Stimulated activated CD4-positive, alpha-beta T cell treated with anti-CD3 and anti-CD28 coated beads, TNF-alpha, amount 100 ng/mL, for 1 hour (primary cell): ENCODE measurements at places on chromosomes 4 and X.

DNA sequence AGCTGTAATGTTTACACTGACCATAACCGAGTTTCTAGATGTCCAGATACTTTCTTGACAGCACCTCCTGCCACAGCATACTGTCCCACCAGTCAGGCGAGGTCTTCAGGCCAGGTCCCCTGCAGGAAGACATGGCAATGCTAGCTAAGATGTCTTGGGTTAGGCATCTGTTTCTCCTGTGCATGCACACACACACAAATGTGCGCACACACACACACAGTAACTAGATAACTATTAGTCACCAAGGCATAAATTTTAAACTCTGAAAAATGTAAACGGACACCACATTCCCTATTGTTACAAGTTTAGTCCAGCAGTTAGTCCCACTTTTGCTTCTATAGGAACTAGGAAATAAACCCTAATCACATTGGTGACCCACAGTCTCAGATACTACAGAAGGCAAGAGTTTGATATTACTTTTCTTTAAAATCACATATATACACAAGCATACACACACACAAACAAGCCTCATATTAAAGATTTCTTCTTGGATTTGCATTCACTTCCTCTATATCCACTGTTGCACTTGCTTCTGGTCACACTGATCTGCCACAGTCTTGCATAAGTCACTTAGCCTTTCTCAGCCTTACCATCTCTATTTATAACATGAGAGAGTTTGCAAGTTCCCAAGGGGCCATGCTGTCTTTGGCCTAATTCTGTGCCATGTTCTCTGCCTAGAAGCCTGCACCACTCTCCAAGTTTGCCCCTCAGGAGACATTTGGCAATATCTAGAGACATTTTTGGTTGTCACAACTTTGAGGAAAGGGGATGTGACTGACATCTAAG is 32.2 kb downstream of the IL21 start:
- DNase-seq: no peak

DNA sequence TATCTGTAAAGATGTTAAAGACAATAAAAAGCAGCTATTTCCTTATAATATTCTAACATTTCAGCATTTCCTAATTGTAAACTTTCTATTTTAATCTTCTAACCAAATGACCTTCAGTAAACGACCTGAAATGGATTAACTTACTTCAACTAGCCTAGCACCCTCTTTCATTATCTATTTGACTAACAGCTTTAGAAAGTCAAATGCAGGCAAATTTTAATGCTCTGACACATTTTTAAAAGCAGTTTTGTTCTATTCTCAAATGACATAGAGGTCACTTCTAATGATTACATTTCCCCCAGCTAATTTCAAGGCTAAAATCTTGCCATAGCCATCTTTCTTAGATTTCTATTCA is 41.9 kb downstream of the SLC7A11 start:
- no peak for DNase-seq

- no peak for DNase-seq
Observed at GRCh38 chrX:41779030-41779564, 55.1 kb downstream of the GPR82 start.

GRCh38 chr4:3355266-3355748 is 62.5 kb downstream of the RGS12 start:
- DNase-seq: no peak

- DNase-seq: no peak
Observed at GRCh38 chr4:174422893-174423256, 99.4 kb downstream of the HPGD start.

- no peak for DNase-seq
Observed at GRCh38 chr4:184216515-184216914, 1.2 kb downstream of the ENPP6 start.

- no peak for DNase-seq
Observed at GRCh38 chr4:185254434-185254833, 45.0 kb downstream of the SNX25 start.

GRCh38 chr4:72513227-72513626 is 55.8 kb downstream of the ADAMTS3 start:
- DNase-seq: no peak

DNA sequence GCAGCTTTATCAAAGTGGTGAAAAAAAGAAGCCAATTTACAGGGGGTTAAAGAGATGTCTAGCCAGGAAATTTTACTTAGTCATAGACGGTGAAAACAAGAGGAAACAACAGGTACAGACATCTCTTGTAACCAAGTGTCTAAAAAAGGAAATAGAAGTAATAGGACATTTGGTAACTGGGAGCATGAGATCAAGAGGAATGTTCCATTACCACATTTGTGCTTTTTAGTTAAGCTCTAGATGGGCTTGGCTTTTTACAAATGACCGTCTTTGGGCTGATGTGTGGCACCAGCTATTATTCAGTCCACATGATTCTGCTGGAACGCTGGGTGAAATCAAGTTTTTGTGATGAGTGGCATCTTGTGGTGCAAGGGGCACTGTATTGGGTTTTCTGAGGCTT is 179.5 kb downstream of the SMIM20 start:
- no peak for DNase-seq

GRCh38 chr4:32032136-32032672 is 1312.0 kb downstream of the PCDH7 start:
- DNase-seq: no peak

DNA sequence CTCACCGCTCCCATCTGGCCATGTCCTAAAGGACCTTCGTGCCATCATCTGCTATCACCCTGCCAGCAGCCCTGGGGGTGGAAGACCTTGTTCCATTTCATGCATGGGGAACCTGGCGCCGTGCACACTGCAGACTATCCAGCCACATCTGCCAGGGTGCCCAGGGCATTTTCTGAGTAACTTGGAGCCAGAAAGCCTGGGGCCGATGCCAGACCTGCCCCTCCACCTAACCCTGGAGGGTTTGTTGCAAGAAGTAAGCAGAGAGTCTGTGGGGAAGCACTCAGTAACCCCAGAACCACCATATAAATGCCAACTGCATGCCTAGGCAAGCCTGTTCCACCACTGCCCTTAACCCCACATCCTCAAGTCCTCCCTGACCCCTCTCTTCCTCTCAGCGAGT is 7.3 kb downstream of the HAUS7 start:
- no peak for DNase-seq

GRCh38 chrX:17520016-17520615 is 145.1 kb downstream of the NHS start:
- DNase-seq: no peak

DNA sequence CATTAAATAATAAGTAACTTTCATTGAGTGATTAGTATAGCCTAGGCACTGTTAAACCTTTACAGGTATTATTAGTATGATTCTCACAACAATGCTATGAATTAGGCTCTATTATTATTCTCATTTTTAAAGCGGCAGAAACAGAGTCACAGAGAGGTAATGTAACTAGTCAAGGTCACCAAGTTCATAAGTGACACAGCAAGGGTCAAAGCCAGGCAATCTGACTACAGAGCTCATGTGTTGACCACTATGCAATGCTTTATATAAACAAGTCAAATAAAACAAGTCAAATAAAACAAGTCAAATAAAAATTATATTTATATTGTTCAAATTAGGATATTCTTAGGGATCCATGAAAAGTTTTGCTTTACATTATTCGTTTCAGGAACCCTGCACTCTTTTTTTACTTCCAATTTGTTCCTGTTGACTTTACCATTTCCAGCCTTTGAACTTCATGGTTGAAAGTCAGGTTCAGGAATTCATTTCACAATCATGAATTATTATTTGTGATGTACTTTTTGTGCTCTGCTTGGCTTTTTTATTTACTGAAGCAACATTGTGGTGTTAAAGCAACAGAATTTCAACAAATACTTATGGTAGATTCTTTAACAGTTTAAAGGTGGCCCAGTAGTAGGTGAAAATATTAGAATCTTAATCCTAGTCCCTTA is 18.0 kb upstream of the ZC4H2 start:
- DNase-seq: no peak

- DNase-seq: no peak
Observed at GRCh38 chrX:15874672-15875071, 20.1 kb upstream of the AP1S2 start.

GRCh38 chr4:110508827-110509710 is 33.1 kb downstream of the ENPEP start:
- no peak for DNase-seq

GRCh38 chr4:129468624-129469023 is 372.7 kb downstream of the C4orf33 start:
- DNase-seq: no peak

DNA sequence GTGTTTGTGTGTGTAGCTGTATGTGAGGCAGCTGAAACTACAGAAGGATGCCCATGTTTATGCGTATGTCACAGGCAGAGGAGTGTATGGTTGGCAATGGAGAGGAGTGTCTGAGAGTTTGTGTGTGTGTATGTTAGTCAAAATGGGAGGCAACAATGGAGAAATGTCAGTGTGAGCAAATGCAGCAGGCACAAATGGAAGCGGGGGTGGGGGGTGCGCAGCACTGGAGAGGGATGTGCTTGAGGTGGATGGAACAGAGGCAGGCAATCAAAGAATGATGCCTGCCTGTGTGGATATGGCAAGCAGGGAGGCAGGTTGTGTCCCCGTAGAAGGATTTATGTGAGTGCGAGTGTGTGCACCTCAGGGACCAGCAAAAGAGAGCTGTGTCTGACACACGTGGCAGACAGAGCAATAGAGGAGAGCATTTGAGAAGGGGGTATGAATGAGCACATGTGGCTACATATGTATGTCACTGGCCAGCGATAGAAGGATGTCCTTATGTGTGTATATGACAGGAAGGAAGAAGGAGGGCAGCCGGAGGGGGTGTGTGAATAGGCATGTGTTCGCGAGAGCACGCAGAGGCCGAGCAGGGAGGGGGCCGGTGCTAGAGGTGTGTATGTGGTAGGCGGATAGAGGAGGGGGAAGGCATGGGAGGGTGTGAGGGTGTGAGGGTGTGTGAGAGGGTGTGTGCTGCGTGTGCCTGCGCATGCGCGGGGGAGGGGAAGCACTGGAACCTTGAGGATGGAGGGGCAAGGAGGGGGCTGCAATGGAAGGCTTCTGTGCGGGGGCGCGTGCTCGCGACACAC is 1.1 kb downstream of the PJA1 start:
- peak; percentile 25 for DNase-seq

GRCh38 chrX:11437642-11438379 is 144.6 kb downstream of the AMELX start:
- no peak for DNase-seq

GRCh38 chr4:48008021-48008596 is 8.4 kb downstream of the CNGA1 start:
- no peak for DNase-seq

- DNase-seq: no peak
Observed at GRCh38 chr4:1746919-1747602, 25.7 kb downstream of the TACC3 start.

- no peak for DNase-seq
Observed at GRCh38 chrX:113522814-113523213, 682.2 kb upstream of the AMOT start.

GRCh38 chr4:123484291-123484926 is 87.8 kb downstream of the SPRY1 start:
- no peak for DNase-seq

DNA sequence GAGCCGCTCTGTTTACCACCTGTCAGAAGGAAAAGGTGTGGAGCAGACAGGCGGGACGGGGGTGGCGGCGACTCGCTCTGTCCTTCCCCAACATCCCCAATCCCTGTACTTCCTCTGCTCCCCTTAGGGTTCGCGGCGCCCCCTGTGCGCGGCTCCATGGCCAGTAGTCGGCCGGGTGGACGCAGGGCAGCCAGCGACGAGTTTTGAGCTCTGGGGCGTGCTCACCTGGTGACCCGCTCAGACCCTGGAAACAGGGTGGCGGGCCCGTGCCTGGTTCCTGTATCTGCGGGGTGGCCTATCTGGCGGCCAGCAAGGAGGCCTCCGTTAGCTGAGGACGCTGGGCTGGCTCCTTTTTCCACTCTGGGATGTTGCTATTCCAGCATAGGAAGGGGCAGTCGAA is 5.4 kb upstream of the MAGIX start:
- DNase-seq: no peak
